ENCODE measurements at places on chromosomes 6 and 20.
A peak's percentile ranks its signal among the peaks of the same experiment; 100 is the strongest.

DNA sequence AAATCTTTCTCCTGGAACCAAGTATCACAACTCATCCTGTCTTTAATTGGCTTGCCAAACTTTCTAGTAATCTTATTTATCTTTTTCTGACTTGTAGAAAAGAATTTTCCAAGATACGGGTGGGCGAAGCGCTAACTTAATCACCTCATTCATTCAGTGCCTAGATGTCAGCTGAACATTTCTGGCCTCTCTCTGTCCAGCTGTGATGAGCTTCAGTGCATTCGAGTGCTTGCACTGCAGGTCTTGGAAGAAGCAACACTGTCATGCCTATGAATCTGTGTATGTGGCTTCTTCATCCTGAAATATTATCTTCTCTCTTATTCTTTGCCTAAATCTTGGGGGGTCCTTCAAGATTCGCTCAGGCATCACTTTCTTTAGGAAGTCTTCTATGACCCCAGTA is 16.3 kb upstream of the ENPP1 start:
- DNase-seq = no peak

DNA sequence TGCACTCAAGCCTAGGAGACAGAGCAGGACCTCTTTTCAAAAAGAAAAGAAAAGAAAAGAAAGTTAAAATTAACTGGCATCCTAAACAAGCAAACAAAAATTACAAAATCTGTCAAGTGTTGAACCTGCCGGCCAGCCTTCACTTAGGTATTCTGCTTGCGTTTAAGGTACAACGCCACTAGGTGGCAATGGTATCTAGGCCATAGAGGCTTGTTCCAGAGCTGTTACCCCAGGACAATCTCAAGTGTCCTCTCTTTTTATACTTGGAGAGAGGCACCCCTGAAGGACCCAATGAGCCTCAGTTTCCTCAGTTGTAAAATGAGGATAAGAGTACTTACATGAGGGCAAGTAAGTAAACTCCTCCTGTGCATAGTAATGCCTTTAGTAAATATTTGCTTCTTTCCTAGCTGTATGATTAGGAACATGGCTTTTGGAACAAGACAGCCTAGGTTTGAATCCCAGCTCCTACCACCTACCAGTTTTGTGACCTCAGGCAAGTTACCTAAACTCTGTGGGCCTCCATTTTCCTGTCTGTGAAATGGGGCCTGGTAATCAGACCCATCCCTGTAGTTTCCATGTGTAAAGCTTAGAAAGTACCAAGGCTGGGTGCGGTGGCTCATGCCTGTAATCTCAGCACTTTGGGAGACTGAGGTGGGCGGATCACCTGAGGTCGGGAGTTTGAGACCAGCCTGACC is 5.8 kb upstream of the PACSIN1 start:
- DNase-seq = peak; percentile 61

GRCh38 chr6:52976591-52977035 is 18.5 kb downstream of the GSTA4 start:
- DNase-seq = no peak

DNA sequence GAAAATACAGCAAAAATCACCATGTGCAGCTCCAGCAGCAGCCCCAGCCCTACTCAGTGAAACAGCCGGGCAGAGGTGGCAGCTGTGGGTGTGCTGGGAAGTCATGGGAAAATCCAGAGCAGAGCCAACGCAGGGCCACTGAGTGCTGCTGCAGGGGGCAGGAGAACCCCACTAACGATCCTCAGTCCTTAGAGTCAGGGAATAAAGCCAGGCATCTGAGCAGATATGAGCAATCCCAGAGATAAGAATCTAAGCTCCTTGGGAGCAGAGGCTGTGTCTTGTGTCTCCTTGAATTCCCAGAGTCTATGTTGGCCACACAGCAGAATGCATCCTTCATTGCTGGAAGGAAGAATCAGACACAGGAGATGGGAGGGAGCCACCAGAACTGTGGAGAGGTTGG is 493.1 kb upstream of the MAP3K7 start:
- no peak for DNase-seq

DNA sequence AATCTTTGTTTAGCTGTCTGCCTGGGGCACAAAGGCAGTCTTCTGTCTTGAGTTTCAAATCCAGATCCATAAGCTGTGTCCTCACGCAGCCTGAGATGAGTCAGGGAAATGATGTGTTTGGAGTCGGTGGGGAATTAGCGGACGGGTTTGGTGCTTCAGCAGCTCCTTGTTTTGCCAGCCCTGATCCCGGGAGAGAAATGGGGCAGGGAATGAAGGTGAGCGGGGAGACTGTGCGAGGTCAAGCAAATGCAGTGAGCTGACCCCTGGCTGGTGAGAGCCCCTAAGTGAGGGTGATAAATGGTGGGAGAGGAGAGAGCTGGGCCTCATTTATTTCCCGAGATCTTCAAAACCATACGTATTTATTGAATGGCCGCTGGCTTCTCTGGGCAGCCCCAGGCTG is 21.6 kb downstream of the DUSP22 start:
- DNase-seq = no peak

DNA sequence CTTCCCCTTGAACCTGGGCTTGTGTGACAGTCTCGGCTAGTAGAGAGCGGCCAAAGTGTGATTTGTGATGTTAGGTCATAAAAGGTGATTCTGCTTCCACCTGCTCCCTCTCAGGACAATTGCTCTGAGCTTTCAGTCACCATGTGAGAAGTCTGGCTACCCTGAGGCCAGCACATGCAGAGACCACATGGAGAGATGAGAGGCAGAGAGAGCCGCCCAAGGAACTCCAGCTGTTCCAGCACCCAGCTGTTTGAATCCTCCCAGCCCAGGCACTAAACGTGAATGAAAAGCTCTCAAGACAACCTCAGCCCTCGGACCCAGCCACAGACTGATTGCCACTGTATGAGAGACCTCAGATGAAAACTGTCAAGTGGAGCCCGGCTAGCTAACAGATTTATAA is 143.4 kb upstream of the EEF1E1 start:
- DNase-seq = no peak

GRCh38 chr6:170114187-170114945 is 176.5 kb downstream of the DLL1 start:
- no peak for DNase-seq

DNA sequence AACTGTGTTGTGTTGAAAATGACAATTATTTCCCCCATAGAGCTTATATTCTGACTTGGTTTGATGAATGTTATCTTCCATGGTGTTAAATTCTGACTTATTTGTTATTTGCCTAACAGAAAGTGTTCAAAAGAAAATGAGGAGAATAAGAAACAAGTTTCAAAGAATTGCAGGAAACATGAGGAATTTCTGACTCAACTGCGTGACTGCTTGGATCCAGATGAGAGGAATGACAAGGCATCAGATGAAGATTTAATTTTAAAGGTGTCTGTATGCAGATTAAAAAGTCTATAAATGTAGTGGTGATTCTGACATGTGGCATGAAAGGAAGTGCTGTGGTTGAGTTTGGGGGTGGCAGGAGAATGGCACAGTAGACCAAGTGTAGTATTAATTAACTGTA is 50.6 kb downstream of the CCDC170 start:
- DNase-seq = no peak
